ENCODE measurements at places on chromosomes 4 and X. TPM values are rescaled to one million over a fixed set of nuclear protein-coding genes. Genes with fewer than 3 reads are reported as not detected.

DNA sequence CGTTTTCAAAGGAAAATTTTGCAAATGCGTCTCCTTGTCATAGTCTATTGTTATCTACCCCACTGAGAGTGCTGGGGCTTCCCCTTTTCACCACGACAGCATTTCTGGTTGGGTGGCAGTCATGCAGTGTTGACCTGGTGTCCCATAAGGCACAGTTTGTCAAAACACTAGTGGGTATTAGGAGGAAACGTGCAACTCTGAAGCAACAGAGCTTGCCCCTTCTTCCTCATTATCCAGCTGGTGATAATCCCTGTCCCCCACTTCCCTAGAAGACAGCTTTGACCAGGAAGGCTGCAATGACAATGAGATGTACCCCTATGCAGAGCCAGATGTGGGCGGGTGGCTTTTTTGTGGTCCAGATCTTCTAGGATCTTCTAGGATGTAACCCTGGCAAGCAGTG lies 1.8 kb downstream of the TBC1D1 start:
- DNase-seq = no peak

- DNase-seq = no peak
Measured at GRCh38 chr4:11765849-11766453, 337.3 kb upstream of the HS3ST1 start.

- DNase-seq = peak; percentile 48
Measured at GRCh38 chr4:53490965-53491622, 100.2 kb downstream of the LNX1 start.

DNA sequence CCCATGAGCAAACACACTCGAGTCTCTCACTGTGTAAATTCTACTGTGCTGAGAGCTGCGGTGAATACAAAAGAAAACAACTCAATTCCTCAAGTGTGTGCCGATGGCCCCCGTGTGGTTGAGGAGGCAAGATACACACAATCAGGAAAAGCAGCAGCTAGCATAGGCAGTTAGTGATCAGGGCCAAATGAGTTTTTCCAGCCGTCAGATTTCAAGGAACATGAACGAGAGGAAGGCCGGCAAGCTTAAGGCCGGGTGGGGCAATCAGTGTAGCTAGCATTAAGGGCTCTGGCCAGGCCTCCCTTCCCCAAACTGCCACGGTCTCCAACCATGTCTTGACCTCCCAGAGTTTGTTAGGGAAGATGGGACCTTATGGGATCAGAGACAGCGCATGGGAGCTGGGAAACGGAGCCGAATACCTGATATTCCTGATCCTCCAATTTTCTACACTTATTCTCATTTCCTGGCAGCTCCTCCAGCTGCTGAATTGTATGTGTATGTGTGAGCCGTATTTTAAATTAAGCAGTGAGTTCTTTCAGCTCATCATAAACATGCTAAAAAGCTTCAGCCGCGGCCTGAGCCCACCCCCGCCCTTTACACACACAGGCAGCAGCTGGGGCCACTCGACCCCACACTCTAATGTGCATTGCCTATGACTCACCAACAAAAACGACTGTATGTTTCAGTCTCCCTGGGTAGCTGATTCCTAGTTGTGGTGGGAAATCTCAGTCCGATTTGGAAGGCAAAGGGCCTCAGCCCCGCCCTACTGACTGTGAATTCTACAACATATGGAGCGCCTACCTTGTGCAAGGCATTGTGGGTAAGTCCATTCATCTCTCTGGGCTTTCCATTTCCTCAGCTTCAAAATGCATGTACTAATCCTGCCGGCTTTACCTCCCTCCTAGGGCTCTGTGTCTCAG lies 59.9 kb downstream of the RTL9 start:
- DNase-seq = peak; percentile 47

DNA sequence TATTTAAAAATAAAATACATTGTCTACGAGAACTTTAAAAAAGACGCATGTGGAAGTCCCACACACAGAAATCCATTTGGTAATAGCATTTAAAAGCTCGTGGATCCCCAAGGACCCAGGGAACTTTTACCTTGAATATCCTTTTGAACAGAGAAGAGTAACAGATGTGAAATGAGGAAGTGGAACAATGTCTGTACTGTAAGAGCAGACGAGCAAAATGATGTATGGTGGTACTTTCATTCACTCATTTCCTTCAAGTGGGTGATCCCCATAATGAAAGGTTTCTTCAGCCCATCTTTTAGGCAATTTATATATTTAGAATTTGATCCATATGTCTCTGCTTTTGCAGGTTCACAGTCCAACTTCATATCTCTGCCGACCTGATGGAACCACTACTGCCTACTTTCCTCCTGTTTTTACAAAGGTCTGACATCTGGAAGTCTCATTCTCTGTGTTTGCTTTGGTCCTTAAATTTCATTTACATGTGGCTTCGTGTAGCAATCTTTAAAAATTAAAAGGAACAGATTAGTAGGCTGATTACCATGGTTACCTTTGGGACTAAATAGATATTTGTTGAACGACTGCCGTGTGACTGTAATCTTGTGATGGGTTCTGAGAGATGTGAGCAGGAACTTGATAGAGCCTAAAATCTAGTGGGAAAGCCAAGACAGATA lies 188.4 kb downstream of the PALLD start:
- DNase-seq = no peak

- DNase-seq = no peak
Measured at GRCh38 chrX:135010921-135011320, 11.4 kb downstream of the RTL8B start.

DNA sequence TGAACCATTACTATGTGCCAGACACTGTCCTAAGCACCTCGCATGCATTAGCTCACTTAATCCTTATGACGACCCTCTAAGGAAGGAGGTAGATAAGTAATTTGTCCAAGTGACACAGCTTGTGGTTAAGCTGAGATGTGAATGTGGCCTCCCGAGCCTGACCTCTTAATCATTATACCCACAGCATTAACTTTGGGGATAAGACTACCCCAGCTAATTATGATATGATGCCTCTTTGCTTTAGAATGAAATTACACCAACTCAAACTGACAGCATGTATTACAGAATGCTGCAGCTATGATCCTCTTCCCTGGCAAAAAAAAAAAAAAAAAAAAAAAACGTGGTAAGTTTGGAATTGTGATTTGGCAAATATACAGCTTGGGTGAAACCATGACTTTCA lies 53.5 kb downstream of the APBB2 start:
- DNase-seq = no peak

Gene SOWAHD
- total RNA-seq = 1.6 TPM

- no peak for DNase-seq
Measured at GRCh38 chr4:24645765-24646550, 61.6 kb upstream of the DHX15 start.

GRCh38 chr4:106773076-106773905 lies 262.8 kb downstream of the DKK2 start:
- no peak for DNase-seq

- no peak for DNase-seq
Measured at GRCh38 chr4:181331214-181331613, 912.0 kb upstream of the TENM3 start.

Gene MAGEA2
- not detected for total RNA-seq

DNA sequence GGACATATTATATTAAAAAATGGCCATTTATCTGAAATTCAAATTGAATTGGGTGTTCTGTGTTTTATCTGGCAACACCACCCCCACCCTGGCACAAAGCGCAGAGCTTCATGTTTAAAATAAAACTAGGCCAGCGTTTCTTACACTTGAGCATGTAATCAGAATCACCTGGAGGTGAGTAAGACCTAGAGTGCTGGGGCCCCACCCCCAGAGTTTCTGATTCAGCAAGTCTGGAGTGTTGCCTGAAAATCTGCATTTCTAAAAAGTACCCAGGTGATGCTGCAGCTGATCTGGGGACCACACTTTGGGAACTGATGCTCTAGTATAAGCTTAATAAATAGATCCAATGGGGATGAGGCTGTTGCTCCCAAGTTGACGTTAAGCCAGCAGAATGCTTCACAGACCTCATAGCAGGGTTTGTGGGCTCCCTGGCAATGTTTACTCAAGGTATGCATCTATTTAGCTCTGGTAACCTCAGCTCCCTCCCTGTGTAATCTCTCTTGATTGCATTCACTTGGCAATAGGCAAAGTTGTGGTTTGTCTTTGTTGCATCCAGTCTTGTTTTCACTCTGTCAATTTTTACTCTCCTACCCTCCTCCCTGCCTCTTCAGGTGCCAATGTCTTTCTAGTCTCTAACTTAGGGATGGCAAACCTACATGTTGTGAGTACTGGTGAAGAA lies 99.8 kb upstream of the TEX13D start:
- DNase-seq = no peak

Gene TTC29
- not detected for total RNA-seq

GRCh38 chr4:152164561-152164960 lies 371.3 kb downstream of the FBXW7 start:
- no peak for DNase-seq

- DNase-seq = no peak
Measured at GRCh38 chr4:79473439-79473724, 65.4 kb upstream of the GK2 start.

All from SJSA1 (cell line).